Fibroblast of skin of back (primary cell): ENCODE measurements at places on chromosomes 16 and 17.

- no peak for DNase-seq
These were observed 20.4 kb downstream of the MIEF2 start for GRCh38 chr17:18280766-18281371.

DNA sequence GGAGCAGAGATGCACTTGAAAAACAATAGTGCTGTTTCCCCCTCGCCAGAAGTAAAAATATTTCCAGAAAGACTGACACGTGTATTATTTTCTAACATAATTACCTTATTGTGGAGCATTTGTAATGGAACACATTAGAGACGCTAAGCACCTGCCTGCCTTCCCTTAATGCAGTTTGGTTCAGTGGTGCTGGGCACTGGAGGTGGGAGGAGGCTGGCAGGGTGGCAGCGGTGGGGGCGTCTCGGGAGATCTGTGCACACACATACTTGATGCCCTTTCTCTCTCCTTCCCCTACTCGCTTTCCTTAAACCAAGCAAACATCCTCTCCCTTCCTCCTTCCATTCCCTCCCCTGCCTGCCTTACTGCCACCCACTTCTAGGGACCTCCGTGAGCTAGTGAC, 156.6 kb upstream of the SDK2 start:
- DNase-seq, result no peak

DNA sequence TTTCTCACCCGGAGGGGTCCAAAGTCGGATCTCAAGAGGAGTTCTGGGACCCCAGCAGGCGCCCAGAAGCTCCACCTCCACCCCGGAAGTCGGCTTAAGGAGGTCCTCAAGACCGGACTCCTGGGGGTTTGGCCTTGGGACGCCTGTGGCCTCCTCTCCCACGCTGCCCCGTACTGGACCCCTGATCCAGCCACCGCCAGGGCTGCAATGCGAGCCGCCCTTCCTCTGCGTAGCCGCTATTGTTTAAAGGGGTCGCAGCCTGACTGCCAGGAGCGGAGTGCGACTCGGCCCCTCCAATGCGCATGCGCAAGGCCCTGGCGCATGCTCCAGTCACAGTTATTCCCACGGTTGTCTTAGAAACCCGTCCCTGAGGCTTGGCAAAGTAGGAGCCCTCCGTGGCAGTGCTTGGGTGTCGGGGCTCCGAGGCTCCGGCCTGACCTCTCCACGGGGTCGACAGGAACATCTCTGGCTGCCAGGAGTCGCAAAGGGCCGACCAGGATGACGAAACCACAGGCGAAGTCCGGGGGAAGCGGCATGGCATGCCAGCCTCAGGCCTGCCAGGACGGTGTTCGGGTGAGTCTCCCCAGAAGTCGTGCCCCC, 719.0 kb downstream of the KCNJ18 start:
- no peak for DNase-seq

- no peak for DNase-seq
These were observed 693 bp downstream of the CLDN7 start for GRCh38 chr17:7261379-7262191.

DNA sequence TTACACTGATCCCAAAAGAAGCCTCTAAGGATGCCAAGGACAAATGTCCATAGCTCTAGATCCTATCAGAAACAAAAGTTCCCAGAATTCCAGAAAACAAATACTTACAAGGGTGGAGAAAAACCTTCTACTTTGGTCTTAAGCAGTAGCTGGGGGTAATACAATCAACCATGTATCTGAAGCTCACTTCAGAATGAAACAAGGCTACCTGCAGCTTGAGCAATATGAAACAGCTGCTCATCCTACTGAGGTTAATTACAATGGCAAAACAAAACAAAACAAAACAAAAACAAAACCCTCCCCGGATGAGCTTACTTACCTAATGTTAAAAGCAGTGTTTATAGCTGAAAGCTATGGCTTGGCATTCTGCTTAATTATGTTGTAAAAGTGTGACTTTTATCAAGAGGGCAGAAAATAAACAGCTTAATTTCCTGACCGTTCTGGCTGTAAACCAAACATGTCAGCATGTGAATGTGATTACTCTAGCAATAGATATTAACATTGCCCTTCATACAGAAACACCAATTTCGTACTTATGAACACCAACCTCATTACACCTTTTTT, 10.5 kb downstream of the PDZD9 start:
- no peak for DNase-seq
